ENCODE measurements at places on chromosomes 12 and 14.

DNA sequence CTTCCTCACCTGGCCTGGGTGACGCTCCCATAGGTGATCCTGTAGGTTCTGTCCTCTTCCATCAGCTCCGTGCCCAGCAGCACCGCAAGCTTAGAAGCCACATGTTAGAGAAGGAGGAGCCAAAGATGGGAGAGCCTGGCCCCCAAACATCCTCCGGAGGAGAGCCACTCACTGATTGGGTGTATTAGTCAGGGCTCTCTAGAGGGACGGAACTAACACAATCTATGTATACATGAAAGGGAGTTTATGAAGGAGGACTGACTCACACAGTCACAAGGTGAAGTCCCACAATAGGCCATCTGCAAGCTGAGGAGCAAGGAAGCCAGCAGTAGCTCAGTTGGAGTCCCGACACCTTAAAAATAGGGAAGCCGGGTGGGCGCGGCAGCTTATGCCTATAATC is 1273.1 kb upstream of the TMEM132C start:
- no peak for DNase-seq

DNA sequence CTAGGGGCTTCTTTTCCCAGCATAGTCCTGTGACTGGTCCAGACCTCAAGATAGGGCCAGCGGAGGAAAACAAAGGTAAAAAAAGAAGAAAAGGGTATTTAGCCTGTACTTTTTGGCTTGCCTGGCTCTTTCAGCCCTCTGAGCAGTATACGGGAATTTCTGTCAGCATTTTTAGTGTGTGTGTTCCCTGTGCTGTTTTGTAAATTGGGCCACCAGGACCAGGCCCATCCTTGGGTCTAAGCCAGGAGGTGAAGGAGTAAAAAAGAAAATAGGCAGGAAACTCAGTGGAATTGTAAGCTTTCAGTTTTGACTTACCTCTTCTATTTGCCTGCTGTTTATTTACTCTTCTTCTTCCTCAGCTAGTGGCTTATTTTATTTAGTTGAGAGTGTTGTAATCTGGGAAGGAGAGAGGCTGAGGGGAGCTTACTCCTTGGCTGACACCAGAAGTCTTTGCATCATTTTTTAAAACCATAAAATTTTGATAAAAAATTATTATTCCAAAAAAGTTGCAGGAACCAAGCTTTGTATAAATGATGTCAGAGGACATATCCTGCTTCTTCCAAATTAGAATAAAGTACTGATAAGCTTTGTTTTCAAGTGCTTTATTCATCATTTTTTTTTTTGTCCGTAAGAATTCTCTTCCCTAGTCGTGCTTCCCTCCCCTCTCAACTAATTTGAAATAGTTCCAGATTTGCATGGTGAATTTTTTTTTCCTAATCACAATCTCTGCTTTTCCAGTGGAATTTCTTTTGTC is 63.7 kb downstream of the DIP2B start:
- DNase-seq, result no peak

DNA sequence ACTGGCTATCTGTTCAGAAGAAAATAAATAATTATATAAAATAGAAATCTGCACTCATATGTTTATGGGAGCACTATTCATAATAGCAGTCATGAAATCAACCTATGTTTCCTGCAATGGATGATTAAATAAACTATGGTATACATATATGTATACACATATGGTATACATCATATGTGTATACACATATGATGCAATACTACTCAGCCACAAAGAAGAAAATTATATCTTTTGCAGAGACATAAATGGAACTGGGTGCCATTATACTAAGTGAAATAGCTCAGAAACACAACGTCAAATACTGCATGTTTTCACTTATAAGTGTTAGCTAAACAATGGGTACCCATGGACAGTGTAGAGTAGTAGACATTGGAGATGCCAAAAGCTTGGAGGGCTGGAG is 381.2 kb upstream of the LRFN5 start:
- DNase-seq, result no peak

DNA sequence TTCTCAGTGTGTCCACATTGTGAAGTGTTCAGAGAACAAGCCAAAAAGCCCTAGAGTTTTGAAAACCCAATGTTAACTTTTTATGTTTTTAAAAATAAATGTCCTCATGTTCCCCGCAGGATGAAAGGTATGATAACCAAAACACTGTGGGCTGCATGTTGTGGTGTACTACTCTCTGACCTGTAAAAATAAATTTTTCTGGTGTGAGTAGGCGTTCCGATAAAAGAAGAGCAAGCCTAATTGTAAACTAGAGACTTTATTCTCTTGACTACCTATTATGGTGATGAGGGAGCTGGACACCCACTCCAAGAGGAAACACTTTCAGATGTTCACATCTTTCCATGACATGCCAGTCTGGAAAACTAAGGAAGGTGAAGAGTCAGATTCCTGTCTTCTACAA is 18.2 kb downstream of the PTGER2 start:
- no peak for DNase-seq

DNA sequence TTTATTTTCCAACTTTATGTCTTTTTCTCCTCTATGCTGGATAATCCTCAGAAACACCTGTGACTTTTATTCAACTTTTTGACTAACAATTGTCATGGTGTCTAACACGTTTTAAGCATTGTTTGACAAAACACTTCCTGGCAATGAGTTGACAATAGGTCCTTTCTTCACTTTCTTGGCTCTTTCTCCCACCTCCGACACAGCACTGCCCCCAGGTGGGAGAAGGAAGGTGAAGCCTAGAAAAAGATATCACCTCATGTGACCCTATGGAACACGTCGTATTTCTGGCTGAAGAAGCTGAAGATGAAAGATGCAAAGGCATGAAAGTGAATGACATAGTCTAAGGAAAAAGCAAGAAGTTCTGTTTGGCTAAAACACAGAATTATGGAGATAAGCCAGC is 430.0 kb downstream of the ETNK1 start:
- no peak for DNase-seq

GRCh38 chr12:2832550-2833127 is 2.2 kb downstream of the NRIP2 start:
- no peak for DNase-seq

GRCh38 chr12:65628061-65628460 is 196.2 kb upstream of the HMGA2 start:
- no peak for DNase-seq

DNA sequence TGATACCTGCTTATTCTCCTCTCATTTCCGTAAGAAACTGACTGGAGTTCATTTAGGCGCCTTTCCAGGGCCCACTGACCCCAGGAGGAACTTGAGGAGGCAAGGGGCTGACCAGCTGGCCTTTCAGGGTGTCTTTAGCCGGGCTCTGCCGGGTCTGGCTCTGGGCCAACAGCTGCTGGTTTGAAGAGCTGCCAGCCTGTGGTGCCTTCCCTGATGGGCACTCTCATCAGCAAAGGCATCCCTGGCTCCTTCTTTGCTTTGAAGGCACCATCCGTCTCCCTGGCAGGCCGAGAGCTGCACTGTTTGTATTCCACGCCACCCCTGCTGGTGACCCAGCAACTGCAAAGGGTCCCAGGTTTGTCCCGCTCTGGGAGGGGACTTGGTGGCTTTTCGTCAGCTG is 42.0 kb downstream of the IQSEC3 start:
- DNase-seq, result no peak

DNA sequence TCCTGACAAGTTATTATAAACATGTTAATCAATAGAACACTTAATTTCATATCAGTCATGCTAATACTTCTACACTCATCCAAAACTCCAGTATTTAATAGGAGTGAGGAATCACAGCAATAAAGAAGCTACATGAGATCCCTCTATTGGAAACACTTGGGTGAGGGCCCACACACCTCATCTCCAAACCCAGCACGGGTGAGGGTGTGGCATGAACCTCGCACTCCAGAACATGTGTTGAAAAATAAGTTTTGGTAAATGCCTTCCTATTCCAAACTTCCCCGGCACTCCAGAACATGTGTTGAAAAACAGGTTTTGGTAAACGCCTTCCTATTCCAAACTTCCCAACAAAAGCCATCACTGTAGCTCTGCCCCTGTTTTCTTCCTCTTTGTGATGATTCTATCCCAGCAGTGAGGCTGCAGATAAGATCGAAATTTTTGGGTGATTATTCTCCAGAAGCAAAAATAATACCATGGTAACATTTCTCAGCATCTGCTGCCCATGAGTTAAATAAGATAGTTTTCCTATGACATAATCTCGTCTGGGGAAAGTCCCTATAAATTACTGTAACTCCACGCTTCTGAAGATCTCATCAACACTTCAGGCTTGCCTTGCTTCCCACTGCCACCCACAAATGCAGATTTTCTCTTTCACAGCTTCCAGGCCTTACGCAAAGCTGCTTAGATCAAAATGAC is 24.4 kb upstream of the PTPRB start:
- no peak for DNase-seq

GRCh38 chr14:52538623-52539022 is 13.7 kb downstream of the TXNDC16 start:
- no peak for DNase-seq

DNA sequence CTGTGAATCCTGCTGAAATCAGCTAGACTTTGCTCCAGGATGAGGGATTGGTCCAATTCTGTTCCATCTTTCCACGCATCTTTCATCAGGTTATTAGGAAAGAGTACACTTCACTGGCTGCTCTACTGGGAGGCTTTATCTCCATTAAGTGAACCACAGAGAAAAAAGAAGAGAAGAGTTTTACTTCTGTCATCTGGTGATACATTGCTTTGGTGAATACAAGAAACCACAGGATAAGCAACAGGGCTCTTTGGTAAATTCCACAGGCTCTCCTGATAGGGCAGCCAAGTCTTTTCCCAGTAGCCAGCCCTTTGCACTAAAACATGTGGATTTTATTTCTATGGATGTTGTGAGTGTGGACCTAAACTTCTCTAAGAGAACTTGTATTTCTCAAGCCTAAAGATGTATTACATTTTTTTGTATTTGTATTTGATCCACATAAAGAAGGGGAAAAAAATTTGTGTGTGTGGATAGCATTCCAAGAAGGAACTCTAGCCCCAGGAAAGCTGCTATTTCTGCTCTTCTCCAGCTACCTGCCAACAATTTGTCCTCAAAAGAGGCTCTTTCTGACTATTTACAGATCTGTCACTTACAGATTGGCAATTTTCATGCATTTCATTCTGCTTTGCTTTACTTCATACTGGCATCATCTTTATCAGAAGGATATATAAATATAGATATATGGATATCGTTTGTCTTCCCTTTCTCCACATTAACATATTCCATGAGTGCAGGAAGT is 1117.6 kb upstream of the TMEM132C start:
- no peak for DNase-seq

- DNase-seq, result peak; percentile 25
Measured at GRCh38 chr12:75323663-75324062, 6.5 kb downstream of the CAPS2 start.

DNA sequence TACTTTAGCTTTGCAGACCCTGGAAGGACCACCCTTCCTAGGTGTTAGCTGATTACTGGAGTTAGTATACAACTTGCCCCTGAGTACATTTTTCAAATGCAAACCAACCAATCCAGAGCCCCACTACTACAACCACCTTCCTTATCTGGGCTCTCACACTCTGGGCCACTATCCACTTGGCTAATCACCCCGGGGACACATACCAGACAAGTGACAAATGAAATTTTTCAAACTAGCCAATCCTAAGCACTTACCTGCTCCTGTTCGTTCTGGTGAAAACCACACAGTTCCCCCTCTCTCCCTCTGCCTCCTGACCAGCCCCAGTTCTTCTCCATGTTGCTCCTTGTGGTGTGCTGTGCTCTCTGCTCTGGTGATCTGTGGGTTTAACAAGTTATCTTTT is 140.4 kb downstream of the CNTN1 start:
- no peak for DNase-seq

DNA sequence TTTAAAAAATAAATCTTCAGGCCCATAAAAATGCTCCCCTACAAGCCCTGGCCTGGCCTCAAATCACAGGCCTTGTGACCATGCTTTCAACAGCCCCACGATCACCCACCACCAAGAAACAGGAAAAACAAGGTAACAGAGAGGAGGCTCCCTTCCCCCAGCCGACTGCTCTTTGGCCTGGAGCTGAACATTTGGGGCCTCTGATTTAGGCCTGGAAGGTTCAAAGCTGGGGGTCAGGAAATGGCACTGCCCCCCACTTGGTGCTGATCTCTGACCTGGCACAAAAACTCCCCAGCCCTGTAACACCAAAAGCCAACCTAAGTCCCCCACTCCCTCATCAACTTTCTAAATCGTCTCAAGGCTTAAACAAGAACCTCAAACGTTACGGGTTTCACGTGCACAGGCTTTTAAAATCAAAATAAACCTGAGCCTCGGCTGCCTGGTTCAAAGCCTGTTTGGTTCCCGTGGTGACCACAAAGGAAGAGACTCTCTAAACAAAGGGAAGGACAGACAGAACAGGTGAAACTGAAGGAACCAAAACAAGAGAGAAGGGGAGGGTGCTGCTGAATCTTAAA is 9.0 kb downstream of the ACTN1 start:
- no peak for DNase-seq

DNA sequence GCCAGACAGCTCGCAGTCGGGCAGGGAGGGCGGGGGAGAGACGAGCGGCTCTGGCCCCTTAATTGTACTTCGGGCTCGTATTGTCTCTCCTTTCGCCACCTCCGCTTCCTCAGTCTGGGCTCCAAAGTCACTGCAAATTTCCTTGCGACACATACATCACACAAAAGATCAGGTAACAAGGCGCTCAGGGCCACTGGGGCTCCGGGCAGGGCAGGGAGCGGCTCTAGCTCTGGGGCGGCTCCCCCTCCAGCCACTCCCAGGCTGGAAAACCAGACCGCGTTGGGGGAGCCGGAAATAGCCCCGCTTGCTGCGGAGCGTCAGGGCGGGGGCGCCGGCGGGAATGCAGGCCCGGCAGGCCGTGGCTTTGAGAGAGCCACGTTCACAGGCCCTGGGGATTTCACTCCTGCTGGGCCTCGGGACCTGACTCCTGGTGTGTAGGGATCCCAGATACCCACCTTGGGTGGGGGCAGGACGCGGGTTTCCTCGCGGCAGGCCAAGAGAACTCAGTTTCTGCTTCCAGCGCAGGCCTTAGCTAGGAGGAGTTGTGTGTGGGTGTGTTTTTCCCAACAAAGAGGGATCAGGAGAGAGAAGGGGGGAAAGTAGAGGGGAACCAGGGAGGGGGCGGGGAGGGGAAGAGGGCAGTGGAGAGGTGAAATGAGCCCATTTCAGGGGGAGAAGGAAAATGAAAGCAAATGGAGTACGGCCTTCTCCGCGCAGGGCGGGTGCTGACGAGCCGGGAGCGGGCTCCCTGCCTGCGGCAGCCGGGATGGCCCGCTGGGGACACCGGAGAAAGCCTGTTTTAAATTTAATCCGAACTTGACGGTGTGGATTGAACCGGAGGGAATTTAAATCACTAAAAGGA is 4.4 kb upstream of the HOXC9 start:
- DNase-seq, result no peak

GRCh38 chr12:11681207-11681606 is 31.7 kb downstream of the ETV6 start:
- no peak for DNase-seq

GRCh38 chr14:35416108-35416750 is 11.7 kb upstream of the NFKBIA start:
- DNase-seq, result no peak

Data from erythroblast (primary cell).